ENCODE measurements at places on chromosomes 2 and 18.
A peak's percentile ranks its signal among the peaks of the same experiment; 100 is the strongest.

DNA sequence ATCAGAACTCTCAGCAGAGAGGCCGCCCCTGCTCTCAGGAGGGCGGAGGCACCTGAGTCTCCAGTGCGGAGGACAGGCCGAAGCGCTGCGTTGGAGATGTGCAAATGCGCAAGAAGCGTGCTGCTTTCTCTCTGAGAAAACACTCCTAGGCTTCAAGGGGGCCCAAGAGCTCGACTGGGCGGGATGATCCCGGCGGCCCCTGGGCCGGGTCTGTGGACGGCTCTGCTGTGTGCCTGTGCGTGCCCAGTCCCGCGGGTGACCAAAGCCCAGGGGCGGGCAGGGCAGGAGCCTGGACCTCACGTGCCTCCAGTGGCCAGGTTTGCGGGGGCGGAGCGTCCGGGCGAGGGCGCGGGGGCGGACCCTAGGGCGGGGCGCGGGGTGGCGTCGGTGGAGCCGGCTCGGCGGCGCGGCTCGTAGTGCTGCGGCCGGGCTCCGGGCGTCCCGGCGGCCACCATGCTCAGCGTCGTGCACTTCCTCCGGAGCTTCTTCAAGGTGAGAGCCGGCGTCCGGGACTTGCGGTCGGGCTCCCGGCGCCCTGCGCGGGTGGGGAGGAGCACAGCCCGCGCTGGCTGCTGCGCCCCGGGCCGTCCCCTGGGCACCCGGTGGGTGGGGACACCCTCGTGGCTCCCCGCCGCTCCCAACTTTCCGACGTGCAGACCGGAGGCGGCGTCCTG is at the start of gene ARHGEF4:
ARHGEF4 (plus strand) TSS at position 414 of the 674 bp plus-strand sequence; CDS start at position 454, 40 bp downstream.
- DNase-seq = peak; percentile 8

- DNase-seq = no peak
These were observed 294.1 kb downstream of the BCL2 start for GRCh38 chr18:63025251-63026090.

- DNase-seq = peak; percentile 29
These were observed 995 bp downstream of the TMEM127 start for GRCh38 chr2:96264656-96265348.

GRCh38 chr2:34305587-34305986 is 706.5 kb upstream of the FAM98A start:
- DNase-seq = no peak

- peak; percentile 40 for DNase-seq
These were observed 61.4 kb downstream of the TTC39C start for GRCh38 chr18:24075767-24076597.

- DNase-seq = no peak
These were observed 239.1 kb downstream of the TRIB2 start for GRCh38 chr2:12955864-12956263.

DNA sequence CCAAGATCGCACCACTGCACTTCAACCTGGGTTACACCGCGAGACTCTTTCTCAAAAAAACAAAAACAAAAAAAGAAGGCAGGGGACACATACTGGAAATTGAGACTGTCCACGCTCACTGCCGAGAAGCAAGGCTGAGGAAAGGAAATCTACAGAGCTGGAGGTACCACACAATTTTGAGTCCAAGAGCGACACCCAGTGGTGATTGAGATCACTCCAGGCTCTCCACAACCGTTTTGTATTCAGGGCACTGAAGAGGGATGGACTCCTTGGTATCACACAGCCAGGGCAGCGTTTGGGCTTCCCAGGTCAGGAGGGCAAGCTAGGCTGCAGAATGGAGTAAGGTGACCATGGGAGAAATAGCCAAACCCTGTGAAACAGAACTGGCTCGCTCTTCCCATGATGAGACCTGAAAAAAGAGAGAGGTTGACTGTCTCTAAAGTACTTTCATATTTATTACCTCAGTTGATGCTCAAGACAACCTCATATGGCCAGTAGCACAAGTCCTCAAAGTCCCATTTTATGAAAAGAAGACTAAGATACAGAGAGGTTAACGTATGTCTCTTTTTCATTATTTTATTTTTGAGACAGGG is 74.5 kb upstream of the YPEL5 start:
- DNase-seq = peak; percentile 61

- DNase-seq = no peak
These were observed 48.9 kb downstream of the TGFA start for GRCh38 chr2:70504750-70505149.
